Activated CD8-positive, alpha-beta memory T cell treated with anti-CD3 and anti-CD28 coated beads for 48 hours (primary cell): ENCODE measurements at places on chromosomes 7 and 10.

- no peak for DNase-seq
Measured at GRCh38 chr7:20197125-20197748, 19.9 kb downstream of the MACC1 start.

- DNase-seq: no peak
Measured at GRCh38 chr10:124725171-124725631, 19.0 kb downstream of the FAM53B start.

DNA sequence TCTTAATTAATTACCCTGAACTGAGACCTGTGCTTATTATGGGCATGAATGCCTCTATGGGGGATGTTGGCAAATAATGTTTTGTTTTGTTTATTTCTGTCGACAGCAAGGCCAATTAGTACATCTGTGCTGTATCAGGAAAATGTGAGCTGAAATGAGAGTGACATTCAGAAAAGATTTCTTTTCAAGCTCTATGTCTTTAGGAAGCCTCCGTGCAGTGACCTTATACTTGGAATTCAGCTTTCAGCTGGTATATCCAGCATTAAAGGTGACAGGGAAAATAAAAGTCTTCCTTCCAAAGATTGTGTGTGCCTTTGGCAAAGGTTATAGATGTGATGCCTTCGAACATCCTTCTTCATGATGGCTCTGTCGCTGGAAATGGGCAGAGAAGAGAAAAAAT lies 1061.1 kb downstream of the SORCS3 start:
- DNase-seq: no peak

DNA sequence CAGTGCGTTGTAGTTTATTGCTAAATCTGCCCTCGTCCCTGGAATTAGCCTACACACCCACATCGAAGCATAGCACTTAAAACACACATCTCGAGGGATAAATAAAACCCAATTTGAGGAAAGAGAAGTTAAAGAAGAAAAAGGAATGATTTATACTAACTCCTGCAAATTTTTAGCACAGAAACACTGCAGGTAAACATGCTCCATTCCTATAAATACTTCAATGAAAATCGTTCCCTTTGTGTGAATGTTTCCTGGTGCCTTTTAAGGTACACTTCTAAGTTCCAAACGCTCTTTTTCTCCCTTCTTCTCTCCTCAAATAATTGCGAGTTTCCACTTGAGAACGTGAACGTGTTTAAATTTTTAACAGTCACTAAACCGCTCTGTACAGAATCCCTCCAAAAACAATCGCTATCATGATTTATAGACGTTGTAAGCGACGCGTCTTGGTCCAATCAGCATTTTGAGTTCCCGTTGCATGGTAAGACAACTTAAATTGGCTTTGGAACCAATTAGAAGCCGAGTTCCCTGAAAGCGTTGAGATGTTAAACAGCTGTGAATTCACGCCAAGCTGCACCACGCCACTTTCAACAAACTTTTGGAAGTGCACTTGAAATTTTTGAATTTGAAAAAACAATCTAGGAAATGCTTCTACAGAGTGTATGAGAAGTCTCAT lies 12.5 kb upstream of the EBLN1 start:
- DNase-seq: no peak

DNA sequence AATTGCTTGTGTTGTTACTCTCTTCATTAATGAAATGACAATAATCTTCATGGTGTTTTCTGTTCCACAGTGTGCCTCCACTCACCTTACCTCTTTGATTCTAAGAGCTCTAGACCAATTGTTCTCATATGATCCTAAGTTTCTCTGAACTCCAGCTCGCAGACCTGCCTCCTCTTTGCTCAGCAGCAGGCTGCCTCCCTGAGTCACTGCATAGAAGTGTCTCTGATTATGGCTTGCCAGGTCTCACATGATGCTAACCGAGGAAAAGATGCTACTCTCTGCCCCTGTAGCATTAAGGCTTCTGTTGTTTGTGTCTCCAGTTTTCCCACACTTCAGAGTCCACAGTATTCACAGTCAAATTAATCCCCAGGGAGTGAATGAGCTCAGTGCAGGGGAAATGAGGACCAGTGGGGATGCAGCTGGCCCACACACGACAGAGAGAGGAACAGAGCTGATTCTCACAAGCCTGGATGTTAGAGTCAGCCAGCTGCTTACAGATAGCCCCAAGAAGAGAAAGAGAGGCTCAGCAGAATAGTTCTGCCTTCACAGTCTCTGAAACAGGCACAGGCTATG lies 145.9 kb upstream of the EGR2 start:
- no peak for DNase-seq

DNA sequence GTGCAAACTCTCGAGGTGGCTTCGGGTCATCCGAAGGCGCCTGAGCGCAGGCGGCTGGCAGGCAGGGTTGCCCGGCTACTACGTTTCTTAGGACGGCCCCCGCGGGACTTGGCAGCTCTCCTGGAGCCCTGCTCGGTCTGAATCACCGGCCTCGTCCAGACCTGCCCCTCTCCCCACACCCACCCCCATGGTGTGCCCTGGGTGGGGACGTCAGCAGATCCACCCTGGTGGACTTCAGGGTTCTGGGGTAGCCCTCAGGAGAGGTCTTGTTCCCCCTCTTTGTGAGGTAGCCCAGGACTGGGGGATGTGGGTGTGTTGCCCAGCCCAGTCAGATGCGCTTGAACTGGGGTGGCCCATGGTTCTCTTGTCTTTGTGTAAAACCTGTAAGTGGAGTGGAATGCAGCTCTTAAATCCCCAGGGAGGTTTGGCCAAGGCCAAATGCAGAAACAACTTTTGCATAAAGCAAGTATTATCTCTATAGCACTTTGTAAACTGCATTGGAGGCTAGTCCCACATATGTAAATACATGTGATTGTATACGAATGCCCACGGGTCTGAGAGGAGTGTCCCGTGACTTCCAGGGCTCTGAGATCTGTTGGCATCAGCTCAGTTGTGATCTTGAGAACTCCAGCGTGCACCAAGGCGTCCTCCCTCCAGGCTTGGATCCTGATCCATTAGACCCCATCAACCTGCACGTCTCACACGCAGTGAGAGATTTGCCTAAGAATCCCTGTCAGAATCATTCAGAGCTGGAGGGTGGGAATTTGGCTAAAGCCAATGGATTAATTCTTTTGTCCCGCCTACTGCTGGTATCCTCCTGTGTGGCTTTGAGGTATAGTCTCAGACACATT lies 1.8 kb downstream of the PFKFB3 start:
- no peak for DNase-seq

GRCh38 chr7:8176370-8177081 lies 85.4 kb downstream of the ICA1 start:
- no peak for DNase-seq

GRCh38 chr10:14023673-14024328 lies 306.9 kb downstream of the FRMD4A start:
- DNase-seq: no peak

DNA sequence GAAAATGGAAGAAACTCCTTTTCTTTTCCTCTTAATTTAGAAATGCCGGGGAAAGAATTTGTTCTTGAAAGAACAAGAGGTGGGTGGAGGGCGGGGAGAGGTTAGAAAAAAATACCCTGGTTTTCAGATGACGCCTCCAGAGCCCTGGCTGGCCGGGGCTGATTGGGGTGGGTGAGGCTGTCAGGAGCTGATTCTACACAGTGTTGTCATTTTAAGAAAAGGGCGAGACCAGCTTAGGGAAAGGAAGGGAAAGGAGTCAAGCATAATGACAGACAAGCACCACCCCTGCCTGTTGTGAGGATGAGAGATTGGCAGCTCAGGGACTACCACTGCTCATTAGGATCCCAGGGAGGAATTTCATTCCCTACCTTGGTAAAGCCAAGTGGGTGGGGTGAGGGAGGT lies 9.9 kb upstream of the FAM180A start:
- DNase-seq: no peak

DNA sequence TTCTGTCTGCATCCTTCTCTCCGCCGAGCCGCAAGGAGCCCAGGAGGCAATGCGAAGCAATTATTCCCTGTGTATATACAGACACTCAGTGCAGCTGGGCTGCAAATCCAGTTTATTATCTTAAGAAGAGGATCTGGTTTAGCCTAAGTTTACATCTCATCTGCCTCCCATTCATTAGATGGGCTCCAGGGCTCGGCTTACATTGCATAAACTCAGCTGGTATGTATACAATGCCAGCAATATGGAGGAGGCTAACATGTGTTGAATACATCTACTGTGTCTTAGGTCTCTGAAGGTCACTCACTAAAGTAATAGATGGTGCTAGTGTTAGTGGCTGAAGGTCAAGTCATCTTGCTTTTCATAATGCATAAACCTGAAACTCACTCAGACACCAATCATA lies 996.8 kb downstream of the KCNMA1 start:
- no peak for DNase-seq

DNA sequence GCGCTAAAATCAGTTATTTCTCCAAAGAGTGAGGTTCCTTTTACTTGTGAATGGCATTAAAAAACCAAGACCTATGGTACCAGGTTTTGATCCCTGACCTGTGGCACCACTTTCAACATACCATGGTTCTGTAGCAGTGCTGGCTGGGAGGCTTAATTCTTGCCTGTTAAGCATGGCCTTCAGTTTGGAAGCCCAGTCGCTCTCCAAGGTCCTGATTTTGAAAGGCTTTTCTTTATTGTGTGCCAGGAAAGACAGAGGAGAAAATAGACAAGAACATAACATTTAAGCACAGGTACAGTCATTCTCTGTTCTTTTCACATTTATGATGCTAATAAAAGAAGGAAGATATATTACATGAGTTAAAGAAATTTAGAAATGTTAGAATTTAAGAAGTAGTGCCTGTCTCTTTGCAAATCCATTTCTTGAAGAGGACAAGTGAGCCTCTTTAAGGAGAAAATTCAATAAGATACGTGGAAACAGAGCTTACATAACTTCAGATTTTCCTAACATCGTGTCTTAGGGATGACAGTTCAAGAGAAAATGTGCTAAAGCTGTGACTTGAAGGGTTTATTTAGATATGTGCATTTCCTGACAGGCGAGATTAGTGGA lies 357.6 kb downstream of the DPP6 start:
- DNase-seq: no peak

DNA sequence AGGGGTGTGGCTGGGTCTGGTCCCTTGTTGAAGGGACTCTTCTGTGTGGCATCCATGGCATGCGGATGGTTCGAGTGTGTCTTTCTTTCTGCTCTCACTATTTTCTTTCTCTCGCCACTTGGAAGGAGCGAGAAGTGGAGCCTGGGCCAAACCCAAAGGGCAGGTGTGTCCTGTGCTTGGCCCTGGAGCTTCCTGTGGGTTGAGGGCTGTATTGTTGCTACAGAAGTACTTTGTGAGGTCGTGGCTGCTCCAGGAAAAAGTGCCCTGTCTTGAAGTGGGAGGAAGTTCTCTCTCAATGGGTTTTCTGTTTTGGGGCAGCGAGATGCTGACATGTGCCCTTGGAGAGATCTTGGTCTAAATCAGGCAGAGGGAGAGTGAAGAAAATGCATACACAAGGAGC lies 72.0 kb downstream of the DOCK1 start:
- DNase-seq: no peak

DNA sequence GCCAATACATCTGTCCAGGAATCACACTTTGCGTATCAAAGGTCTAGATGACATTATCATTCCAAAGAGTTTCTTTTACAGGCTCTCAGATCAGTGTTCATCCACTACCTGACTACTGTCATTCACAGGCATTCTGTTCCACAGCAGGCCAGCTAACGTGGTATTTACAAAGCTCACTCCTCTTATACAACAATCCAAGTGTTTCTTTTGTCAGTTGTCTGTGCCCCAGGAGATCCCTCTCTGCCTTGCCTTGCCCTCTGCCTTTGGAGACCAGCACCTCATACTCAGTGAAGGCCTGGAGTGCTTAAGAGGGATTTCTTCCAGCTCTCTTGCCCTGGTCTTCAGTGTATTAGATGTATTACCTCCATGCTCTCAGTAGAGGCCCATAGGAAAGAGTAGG lies 34.6 kb upstream of the CC2D2B start:
- DNase-seq: no peak

- DNase-seq: no peak
Measured at GRCh38 chr10:93080350-93081046, 6.8 kb downstream of the CYP26A1 start.

DNA sequence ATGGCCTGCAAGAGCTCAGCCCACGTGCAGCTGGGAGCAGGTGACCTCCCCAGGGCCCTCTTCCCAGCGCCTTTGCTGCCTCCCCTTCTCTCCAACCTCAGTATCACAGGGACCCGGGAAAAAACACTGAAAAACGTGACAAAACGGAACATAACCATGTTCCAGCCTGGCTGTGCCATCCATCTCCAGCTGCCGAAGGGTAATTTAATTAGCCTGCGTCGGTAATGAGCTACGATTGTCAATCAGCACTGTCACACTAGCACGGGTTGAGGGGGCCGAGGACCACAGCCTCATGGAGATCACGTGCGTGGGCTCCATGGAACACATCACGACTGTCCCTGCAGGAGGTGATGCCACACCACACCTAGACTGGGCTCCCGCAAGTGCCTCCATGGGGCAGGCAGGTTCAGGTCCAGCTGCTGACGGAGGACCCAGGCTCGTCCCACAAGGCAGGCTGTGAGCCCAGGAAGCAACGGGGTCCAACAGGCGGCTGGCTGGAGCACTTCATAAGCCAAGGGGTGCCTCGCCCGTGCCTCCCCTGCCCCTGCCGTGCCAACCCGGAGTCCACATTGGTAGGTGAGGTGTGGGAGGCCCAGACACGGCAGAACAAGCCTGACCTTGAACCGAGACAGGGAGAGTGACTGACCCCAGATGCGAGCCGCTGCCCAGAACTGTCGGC lies 199.5 kb downstream of the ELFN1 start:
- no peak for DNase-seq
